Cardiac fibroblast (primary cell): ENCODE measurements at places on chromosomes 4 and X.

- no peak for DNase-seq
Observed at GRCh38 chr4:110489901-110490508, 14.1 kb downstream of the ENPEP start.

GRCh38 chr4:37973441-37973840, 13.2 kb downstream of the PTTG2 start:
- peak; percentile 31 for DNase-seq

- DNase-seq: no peak
Observed at GRCh38 chrX:8191022-8191421, 20.0 kb upstream of the VCX2 start.

DNA sequence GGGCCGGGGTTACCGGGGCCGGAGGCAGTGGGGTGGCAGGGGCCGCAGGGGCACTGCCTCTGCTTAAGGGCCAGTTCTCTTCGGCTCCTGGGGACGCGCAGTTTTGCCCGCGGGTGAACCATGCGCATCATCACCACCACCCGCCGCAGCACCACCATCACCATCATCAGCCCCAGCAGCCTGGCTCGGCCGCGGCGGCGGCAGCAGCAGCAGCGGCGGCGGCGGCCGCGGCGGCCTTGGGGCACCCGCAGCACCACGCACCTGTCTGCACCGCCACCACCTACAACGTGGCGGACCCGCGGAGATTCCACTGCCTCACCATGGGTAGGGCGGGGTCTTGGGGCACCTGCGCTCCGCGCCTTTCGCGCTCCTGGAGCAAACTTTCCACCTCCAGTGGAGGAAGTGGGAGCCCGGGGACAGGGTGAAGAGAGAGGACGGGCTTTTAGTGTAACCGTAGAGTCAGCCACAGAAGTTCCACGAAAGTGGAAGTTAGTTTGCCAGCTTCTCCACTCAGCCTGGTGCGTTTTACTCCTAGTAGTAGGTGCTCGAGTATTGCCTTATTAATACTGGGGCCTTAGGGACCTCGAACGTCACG, 729 bp downstream of the GSX2 start:
- DNase-seq: no peak

- DNase-seq: no peak
Observed at GRCh38 chr4:179027569-179027968, 1585.3 kb upstream of the AGA start.

DNA sequence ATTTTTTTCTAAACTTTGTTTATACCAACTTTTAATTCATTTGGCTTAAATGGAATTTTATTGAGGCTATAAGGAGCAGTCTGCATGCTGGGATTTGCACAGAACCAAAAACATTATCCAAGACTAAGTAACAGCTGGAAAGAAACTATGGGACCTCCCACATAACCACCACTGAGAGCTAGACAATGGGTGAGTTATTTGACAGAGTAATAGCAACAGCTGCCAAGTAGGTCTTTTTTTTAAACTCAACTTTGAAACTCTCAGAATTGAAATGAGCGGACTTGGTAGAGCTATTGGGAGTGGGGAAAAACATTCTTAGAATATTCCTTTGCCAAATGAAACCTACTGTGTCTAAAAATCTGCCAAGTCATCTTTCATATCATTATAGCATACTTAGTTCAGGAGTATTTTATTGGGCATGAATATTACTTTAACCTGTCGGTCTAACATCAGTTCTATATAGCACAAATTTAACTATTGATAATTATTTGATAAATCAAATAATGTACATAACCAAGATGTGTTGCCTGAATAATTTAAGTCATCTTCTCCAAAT, 1428.0 kb downstream of the PCDH7 start:
- DNase-seq: peak; percentile 72

- no peak for DNase-seq
Observed at GRCh38 chr4:83177182-83177581, 62.7 kb upstream of the PLAC8 start.

DNA sequence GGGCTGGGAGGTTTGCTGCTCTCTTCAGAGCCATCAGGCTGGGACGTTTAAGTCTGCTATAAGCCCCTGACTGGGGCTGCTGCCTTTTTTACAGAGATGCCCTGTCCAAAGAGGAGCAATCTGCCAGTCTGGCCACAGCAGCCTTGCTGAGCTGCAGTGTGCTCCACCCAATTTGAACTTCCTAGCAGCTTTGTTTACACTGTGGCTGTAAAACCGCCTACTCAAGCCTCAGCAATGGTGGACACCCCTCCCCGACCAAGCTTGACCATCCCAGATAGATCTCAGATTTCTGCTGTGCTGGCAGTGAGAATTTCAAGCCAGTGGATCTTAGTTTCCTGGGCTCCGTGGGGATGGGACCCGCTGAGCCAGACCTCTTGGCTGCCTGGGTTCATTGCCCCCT, 40.7 kb downstream of the SPATA18 start:
- DNase-seq: no peak

DNA sequence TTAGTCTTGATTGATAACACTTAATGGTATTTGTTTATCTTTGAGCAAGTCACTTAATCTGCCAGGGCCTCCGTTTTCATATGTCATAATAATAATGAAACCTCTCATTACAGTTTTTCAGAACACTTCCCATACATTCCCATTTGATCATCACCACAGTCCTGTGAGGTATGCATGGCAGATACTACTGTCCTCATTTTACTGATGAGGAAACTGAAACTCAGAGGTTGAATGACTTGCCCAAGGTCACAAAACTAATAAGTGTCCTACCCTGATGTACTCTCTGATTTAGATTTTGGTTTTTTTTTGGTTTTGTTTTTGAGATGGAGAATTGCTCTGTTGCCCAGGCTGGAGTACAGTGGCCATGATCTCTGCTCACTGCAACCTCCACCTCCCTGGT, 25.7 kb downstream of the ZFX start:
- no peak for DNase-seq

GRCh38 chr4:24260923-24261564, 323.3 kb downstream of the DHX15 start:
- DNase-seq: no peak

DNA sequence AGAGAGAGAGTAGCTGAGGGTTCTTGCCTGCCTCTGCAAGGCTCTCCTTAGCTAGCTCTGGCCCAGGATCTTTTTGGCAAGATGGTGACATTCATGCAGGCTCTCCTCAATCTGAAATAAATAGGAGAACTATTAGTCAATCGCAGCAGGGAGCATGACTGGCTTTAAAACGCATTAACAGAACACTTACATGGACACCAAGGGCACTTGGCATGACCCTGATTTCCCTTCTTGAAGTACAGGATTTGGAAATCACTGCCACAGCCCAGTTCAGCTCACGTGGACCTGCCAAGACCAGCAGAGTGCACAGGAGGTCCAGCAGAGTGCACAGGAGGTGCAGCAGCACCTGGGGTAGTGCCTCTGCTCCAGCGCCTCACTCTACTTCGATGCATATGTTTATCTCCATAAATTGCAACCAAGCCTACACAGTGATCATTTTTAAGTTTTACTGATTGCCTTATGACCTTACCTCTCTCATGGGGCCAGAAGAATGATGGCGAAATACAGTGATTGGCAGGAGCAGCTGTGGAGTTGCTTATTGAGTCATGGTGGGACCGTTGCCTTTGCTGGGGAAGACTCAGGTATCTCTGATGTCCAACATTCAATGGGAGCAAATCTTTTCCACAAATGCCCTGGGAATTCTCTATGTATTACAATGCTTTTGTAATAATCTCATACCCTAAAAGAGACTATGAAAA, 122.4 kb downstream of the SYNPO2 start:
- peak; percentile 27 for DNase-seq

DNA sequence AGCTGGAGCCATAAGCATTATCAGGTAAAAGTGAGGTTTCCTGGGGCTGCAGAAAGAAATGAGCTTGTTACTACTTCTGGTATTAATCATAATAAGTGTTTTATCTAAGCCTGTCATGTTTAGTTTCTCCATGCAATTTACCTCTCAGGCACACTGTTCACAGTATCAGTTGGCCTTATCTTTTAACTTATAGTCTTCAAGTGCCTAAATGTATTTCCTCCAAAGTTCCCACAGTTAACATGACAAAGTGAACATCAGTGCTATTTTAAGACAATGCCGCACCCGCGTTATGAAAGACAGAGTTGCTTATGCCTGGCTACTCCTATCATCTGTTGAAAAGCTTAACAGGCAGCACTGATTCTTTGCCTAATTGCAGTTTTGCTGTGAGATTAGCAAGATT, 408.7 kb upstream of the FAM241A start:
- DNase-seq: no peak

GRCh38 chrX:37331546-37331945, 17.6 kb upstream of the PRRG1 start:
- DNase-seq: no peak

DNA sequence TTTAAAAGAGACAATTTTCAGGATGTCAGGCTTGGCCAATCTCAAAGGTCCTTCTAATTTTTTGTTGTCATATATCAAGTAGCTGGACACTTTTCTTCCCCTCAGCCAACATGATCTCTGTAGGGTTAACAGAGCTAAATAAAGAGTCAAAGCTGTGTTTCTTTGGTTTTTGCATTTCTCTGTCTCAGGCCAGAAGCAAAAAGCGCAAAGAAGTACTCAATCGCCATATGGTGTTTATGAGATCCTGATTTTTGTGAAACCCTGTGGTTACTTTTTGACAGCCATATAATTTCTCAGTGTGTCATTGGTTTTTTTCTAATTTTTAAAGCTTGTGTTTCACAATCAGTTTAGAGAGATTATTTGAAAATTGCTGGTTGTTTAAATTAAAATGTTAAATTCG, 111.9 kb downstream of the MAPK10 start:
- DNase-seq: no peak

DNA sequence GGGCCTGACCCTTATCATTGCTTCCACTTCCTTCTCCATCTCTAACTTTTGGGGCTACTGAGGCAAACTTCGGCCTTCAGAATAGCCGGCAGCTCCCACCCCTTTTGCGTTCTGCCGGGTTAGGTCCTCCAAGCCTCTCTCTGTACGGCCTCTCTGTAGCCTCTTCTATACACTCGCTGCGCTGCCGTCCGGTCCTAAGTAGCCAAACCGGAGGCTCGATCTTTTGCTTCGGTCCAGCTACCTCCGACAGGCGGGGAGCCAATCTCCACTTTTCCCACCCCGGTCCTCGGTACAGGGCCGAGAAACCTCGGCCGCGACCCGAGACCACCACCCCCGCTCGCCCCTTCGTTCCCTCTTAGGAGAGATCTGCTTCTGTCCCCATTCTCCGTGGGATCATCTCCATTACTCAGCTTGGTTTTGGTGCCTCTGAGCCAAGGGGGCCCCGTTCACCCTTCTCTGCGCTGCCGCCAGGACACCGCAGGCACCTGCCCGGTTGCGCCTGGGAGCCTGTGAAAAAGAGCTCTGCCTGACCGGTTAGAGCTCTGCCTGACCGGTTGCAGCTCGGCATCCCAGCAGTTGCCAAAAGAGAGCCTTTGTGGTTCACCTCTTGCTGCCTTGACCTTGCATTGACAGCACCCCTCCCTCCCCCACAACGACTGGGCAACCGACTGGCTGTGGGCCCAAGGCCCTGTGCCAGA, 1.0 kb upstream of the HTR2C start:
- DNase-seq: no peak

GRCh38 chrX:54012830-54013500, 31.3 kb downstream of the PHF8 start:
- no peak for DNase-seq

DNA sequence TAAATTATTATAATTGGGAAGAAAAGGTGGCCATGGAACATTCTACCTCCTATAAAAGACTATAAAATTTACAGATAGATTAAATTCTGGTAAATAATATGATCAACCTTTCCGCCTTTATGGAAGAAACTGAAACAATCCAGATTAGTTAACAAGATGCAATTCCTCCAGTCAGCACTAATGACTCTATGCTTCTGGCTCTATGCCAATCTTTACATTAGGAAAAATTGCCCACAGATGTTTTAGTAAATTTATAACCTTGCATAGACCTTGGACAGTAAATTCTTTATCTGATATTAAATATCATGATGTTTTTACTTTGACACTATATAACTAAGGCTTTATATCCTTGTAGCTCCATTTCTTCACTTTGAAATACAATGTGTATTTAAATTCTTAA, 2302.5 kb downstream of the ARAP2 start:
- no peak for DNase-seq

DNA sequence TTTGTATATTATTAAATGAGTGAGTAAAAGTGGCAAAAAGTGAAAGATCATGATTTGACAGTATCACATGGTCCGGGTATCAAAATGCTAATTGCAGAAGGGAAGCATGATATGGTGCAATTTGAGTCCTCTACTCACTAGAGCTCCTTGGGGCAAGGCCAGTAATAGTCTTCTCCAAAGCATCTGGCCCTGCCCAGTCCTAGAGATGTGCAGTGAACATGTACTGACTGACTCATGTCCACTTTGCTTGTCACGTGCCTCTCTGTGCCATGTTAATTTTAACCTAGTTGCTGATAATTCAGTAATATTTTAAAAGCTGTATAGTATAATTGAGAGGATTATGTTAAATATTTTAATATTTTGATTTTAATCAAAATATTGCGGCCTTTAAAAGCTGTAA, 54.6 kb upstream of the TENM3 start:
- no peak for DNase-seq

- DNase-seq: no peak
Observed at GRCh38 chr4:189835505-189835904, 105.2 kb upstream of the FRG1 start.

DNA sequence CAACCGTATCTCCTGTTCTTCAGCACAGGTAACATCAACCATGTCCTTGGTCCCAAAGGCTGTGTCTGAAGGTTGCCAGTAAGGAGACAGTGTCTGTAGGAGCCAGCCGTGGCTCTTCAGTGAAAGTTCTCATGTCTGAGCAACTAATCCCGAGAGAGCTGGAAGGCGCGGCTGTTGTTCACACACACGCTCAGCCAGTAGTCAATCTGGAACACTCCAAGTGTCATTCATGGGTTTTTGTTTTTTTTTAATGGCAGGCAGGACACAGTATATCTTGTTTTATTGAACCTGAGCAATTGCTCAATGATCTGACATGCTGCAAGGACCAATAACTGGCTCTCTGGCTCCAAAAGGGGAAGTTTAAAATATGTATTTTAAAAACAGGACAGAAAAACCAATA, 48.4 kb upstream of the MAP3K15 start:
- no peak for DNase-seq

DNA sequence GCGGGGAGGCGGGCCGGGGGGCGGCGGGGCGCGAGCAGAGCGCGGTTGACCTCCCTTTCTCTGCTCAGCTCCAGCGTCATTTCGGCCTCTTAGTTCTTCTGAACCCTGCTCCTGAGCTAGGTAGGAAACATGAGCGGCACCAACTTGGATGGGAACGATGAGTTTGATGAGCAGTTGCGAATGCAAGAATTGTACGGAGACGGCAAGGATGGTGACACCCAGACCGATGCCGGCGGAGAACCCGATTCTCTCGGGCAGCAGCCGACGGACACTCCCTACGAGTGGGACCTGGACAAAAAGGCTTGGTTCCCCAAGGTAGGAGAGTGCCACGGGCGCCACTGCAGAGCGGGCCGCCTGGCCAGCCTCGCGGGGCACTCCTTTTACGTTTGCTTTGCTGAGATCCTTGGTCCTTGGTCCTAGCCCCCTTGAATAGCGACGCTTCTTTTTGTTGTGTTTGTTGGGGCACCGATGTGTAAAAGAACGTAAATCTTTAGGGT, at the start of gene HTATSF1:
TSS of gene HTATSF1 (plus strand) at position 37 of the 497 bp plus-strand sequence. CDS start at position 130, 93 bp downstream.
- DNase-seq: no peak

GRCh38 chr4:26861434-26862186, 969 bp downstream of the STIM2 start:
- DNase-seq: peak; percentile 67
